ENCODE measurements at places on chromosomes 12 and 14.

- peak; percentile 66 for DNase-seq
Observed at GRCh38 chr12:118034429-118035189, 18.1 kb downstream of the RFC5 start.

DNA sequence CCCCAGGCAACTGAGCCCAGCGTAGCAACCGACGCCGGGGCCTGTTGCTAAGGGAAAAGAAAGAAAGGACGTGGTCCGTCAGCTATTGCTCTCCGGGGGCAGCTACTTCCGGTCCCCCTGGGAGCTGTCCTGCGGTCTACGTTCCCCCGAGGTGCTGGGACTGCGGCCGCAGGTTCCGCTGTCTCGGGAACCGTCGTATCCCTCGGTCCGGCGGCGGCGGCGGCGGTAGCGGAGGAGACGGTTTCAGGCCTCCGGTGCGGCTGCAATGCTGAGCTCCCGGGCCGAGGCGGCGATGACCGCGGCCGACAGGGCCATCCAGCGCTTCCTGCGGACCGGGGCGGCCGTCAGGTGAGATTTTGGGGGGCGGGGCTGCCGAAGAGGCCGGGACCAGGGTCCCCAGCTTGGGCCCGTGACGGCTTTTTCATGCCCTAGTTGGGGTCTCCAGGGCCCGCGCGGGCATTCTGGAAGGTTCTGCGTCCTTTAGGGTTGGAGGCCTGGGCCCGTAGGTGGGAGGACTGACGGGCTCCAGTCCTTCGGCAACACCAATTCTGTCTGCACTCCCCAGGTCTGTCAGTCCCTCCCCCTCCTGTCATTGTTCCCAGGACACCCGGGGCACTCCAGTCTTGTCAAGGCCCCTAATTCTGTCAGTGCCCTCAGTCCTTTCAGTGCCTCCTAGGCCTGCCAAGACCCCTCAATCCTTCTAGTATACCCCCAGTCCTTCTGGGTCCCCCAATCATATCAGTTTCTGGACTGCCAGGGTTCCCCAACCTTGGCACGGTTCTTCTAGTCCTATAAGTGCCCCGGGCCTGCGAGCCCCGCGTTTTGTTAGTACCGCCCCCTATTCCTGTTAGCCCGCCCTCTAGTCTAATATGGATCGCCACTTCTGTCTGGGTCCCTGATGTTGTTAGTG, at the start of gene USP30:
Gene USP30 (plus strand): TSS at position 163 of the 910 bp plus-strand sequence. CDS start 103 bp downstream, at position 266.
- DNase-seq, result peak; percentile 86

DNA sequence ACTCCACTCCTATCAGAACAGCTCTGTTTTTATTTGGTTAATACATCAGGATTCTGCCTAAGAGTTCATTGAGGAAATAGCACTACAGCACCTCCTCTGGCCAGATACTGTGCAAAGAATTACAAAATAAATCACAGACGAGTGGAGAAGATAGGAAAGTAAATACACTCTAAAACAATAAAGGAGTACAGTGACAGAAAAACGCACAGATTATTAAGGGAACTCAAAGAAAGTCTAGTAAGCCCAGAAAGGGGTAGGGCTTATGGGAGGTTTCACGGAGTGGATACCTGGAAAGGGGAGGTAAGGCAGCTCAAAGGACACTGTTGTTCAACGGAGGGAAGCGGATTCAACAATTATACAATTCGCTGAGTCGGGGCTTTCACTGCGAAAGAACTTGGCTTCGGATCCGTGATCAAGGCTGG, 5.5 kb downstream of the OR10AD1 start:
- DNase-seq, result no peak

- no peak for DNase-seq
Observed at GRCh38 chr12:131229426-131230339, 276.0 kb downstream of the ADGRD1 start.

GRCh38 chr12:83971781-83972180, 940.8 kb downstream of the SLC6A15 start:
- no peak for DNase-seq

GRCh38 chr14:50977863-50978528, 33.7 kb upstream of the PYGL start:
- DNase-seq, result no peak

GRCh38 chr12:31568498-31568897, 22.4 kb downstream of the DENND5B start:
- no peak for DNase-seq
